ENCODE measurements at places on chromosomes 3 and 15.
A peak's percentile ranks its signal among the peaks of the same experiment; 100 is the strongest.

- no peak for DNase-seq
Measured at GRCh38 chr15:66600240-66600627, 34.4 kb upstream of the LCTL start.

DNA sequence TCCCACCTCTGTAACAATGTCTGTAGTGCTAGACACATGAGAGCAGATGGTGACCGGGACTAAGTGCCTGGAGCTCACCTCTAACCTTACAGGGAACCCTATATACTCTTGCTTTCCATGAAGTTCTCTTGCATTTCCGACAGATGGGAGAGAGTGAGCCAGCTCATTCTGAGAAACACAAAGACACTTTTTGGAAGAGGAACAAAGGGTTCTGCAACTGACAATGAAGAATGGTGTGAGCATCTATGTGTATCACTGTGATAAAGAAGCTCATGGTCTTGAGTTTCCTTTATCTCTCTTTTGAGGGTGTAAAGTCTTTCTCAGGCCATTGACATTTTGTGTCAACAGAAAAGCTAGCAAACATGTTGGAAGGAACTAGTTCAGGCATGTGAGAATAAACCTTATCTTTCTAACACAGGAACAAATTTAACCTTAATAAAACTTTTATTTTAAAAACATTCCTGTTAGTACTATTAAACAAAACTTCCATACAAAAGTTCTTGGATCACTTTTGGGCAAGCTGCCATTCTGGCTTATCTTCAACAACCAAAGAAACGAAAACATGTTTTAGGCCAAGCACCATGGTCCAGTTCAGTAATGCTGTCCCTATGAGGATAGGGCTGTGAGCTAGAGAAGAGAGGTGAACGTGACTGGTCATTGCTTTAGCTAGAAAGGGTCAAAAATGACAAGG lies 142.7 kb downstream of the THRB start:
- no peak for DNase-seq

- DNase-seq = no peak
Measured at GRCh38 chr3:106740116-106740515, 637.1 kb upstream of the CCDC54 start.

GRCh38 chr3:14256561-14257342 lies 78.1 kb downstream of the LSM3 start:
- DNase-seq = no peak

DNA sequence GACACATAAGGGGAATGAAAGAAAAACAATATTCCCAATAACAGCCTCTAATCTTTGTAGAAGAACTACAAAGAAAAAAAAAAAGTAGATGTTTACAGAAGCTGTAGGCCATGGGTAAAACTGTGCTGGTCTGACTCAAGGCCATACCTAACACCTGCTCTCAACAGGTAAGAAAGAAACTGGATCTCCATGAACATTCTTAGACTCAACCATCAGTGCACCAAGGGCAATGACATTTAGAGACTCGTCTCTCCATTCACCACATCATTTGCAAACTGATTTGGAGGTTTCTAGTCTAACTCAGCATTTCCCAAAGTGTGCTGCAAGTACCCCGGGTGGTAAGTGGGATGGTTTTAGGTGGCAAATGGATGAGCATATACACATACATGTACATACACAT lies 164.2 kb downstream of the FOXP1 start:
- DNase-seq = no peak

DNA sequence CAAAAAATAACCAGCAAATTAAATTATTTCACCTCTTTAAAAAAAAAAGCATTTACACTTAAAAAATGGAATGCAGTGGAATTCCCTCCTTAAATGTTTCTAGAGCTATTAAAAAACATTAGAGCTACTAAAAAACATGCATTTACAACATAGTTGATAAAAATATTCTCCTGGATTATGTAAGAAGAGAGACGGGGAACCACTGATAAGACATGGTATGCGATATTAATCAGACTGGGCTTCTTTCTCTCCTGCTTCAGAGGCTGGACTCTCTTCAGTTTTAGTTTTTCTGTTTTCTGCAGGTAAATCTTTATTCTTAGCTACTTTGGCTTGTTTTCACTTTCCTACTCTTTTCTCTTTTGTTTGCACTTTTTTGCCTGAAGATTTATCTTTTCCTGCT lies 40.4 kb upstream of the WDR49 start:
- DNase-seq = no peak

DNA sequence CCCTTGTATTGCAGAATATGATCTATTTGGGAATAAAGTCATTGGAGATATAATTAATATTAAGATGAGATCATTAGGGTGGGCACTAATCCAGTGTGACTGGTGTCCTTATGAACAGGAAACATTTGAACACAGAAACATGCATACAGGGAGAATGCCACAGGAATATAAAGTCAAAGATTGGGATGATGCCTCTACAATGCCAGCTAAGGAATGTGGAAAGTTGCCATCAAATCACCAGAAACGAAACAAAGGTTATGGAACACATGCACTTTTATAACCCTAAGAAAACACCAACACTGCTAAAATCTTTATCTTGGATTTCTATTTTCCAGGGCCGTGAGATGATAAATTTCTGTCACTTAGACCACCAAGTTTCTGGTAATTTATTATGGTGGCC lies 442.4 kb upstream of the BCHE start:
- no peak for DNase-seq

- no peak for DNase-seq
Measured at GRCh38 chr15:67126551-67127330, 61.3 kb downstream of the SMAD3 start.

- no peak for DNase-seq
Measured at GRCh38 chr3:42498791-42499477, 3.5 kb upstream of the VIPR1 start.

DNA sequence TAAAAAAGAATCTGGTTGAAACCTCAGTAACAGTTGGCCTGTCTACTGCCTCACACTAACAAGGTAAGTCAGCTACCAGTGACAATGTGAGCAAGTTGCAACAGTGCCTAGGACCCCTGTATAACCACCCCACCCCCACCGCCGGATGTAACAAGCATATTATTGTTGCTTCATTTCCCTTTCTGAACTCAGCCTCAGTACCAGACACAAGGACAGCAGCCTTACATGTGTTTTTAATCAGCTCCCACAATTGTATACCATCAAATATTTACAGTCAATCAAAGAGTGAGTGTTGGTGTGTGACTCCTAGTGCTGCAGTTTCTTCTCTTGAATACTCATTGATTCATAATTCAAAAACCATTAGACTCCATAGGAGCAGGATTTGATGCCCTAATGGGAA lies 96.4 kb downstream of the PYDC2 start:
- DNase-seq = no peak

DNA sequence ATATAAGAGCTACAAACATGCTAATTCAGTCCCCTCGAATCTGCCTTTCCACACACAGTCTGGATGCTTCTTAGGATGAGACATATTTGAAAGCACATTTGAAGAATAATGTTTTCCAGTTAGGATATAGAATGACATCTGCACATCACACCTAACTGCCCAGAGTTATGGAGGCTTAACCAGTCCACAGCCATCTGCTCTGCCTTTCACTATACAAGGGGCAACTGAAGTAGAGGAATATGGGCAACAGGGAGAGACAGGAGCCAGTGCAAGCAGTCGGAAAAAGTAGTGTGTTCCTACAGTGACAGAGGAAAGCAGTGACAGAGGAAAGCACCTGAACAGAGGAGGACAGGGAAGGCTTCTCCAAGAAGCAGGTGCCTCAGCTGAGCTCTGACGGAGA lies 79.0 kb upstream of the CLDN18 start:
- DNase-seq = no peak

DNA sequence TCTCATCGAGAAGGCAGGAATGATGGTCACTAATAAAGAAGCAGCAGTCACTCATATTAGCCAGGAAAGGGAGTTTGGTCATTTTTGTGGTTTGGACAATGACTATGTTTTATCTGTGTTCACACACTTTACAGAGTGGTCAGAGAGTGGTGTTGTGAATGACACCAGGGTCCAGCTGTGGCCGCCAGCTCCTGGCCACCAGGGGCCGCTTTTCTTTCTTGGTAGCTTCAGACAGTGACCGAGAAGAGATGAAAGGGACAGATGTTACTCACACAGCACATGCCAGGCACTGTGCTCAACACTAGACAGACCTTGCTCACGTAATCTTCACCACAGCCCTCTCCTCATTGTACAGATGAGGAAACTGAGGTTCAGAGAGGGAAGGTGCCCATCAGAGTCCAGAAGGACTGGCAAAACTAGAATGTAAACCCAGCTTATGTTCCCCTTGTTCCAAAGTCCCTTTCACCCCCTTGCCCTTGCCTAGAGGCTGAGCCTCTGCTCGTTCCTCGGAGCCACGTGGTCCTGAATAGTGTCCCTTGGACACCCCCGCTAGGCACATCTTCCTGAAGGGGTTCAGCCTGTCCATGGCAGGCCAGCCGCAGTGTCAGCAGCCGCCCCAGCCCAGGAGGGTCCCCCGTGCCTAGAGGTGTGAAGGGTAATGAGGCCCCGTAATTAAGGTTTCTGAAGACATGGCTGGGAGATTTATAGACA lies 55.6 kb downstream of the CYP11A1 start:
- DNase-seq = peak; percentile 68

Measured in NCI-H524 treated with DMSO at 0.1 percent for 48 hours (cell line).